Activated T-helper 1 cell treated with anti-CD3 and anti-CD28 coated beads, Interleukin-2, amount 50 U/mL, for 16 hours (primary cell): ENCODE measurements at places on chromosomes 11 and 22.

GRCh38 chr11:93662175-93662570 is 691 bp downstream of the CEP295 start:
- DNase-seq = no peak

- DNase-seq = no peak
Observed at GRCh38 chr22:38137876-38138687, 27.6 kb upstream of the BAIAP2L2 start.

DNA sequence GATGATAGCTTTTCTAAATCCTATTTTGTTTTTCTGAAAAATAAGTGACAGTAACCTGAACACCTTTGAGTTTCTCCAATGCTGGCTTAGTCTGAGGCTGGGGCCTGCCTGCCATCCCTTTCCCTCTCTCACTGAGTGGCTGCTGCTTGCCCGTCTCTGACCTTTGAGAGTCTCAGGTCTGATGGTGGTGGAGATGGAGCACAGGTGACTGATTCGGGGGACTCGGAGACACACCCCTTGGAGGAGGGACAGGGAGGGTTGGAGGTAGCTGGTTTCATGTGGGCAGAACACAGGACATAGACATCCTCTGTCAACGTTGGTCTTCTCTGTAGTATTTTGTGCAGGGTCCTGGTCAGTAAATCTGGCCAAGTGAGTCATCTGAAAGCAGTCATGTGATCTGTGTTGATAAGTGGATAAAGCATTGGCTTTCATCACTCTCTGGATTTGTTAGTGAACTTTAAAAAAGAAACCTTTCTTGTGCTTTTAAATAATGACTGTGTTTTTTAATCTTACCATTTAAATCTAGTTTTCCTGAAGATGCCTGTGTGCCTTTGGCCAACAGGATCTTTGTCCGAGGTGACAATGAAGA is 47.1 kb upstream of the CLDN5 start:
- DNase-seq = no peak

- no peak for DNase-seq
Observed at GRCh38 chr11:65323813-65324212, 9.1 kb downstream of the CDC42EP2 start.

DNA sequence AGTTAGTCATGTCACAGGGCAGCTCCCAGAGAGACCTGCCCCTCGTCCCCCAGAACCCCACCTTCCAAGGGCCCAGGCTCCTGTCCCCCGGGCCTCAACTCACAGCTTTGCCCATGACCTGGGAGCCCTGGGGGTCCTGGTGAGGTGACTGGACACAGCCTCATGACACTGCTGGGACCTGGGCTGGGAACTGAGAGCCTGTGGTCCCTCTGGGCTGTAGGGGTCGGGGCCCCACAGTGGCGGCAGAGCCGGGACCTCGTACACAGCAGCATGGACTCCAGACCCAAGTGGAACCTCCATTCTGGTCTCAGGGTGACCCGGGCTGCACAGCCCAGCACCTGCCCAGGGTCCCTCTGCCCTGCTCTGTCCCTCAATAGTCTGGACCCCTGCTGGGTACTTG is 6.9 kb downstream of the APOBEC3A start:
- DNase-seq = no peak

DNA sequence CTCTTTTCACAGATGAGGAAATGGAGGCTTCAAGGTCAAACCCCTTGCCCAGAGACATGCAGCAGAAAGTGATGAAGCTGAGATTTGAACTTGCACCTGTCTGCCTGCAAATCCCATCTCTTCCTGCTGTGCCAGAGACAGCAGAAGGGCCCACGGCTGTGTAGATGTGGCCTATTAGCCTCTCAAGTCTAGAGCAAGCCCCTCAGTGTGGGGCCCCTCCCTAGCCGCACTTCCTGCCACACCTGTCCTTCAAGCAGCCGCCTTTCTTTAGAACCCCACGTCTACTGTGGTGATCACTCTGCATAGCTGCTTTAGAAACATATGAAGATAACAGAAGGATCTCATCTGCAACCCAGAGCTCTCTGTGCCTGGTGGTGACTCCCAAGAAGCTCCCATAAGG is 41.2 kb upstream of the JAM3 start:
- DNase-seq = no peak

DNA sequence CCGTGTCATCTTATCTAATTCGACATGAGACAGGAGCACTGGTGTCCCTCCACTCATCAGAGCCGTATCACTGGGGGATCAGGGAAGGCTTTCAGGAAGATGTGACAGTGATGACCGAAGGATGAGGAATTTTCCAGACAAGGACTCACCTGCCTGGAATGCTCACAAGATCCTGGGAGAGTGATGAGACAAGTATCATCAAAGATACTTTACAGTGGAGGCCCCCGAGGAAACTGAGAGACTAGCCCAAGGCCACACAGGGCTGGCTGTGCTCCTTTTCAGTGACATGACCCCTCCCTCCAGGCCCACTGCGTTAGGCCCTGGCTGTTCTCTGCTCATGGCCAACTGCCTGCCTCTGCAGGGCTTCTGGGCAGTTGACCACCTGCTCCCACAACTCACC is 13.0 kb downstream of the CLPB start:
- no peak for DNase-seq

GRCh38 chr11:1293619-1294015 is 15.8 kb downstream of the TOLLIP start:
- no peak for DNase-seq

DNA sequence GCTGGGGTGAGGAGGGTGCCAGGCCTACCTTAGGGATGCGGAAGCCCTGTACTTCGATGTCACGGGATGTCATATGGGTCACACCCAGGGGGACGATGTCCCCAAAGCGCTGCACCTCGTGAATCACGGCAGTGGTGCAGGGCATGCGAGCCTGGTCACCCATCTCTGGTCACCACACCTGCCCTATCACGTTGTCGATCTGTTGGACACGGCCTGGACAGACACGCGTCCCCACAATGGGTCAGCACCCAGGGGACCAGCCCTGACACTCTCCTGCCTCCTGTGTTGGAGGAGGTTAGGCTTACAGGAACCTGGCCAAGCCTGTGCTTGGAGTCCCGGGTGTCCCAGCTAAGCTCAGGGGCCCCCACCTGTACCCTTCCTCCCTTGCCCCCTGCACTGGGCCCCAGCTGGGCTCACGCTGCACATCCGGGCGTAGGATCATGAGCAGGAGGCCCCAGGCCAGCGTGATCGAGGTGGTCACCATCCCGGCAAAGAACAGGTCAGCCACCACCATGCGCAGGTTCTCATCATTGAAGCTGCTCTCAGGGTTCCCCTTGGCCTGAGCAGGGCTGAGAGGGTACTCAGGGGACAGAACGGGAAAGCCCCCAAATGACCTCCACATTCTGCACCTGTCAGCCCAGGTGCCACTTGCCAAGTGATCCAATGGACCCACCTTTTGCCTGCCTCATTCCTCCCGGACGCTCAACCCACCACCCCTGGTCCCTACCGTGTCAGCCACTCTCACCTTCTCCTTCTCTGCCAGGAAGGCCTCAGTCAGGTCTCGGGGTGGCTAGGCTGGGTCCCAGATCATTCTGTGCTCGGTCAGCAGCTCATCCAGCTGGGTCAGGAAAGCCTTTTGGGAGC is 20.3 kb upstream of the CYP2D6 start:
- DNase-seq = no peak

- DNase-seq = no peak
Observed at GRCh38 chr22:48616656-48617055, 1211.0 kb downstream of the BRD1 start.

DNA sequence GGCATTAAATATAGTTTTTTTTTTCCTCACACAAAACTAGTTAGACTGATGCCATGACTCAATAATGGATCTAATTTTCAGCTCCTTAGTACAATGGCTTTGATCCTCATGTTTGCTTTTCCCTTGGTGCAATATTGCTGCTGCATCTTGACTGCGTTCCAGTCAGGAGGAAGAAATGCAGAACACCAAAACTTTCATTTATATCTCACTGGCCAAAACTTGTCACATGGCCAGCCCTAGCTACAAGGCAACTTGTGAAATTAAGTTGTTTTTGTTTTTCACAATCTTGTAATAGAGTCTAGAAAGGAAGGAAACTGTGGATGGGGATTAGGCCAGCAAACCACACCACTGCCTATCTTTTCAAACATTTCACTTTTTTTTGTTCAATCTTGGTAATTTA is 36.7 kb downstream of the SMC1B start:
- no peak for DNase-seq

GRCh38 chr11:45089251-45089650 is 57.2 kb upstream of the PRDM11 start:
- no peak for DNase-seq

DNA sequence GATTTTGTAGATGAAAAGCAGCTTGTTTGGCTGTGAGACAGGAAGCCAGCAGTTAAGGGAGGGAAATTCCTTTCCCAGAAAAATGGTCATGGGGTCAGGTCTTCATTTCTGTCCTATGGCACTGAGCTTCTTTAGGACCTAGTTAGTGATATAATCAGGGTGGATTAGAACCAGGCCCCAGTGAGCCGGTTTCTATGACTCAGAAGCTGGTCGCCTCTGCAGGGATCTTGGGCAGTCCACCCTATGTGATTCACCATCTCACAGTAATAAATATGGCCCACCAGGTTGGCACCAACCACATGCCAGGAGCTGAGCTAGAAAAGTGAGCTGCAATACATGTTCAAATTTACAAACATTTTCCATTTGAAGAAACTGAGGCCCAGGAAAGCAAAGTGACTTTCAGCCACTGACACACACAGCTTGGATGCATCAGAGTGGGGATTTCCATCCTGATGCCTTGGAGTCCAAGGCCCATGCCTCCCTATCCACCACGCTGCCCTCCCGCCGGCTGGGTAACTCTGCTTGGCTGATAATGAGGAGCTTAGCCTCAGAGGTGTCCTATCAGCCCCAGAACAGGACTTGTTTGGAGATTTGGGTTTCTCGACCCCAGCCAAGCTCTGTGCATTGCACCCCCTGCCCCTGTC is 42.0 kb downstream of the CD82 start:
- no peak for DNase-seq

- no peak for DNase-seq
Observed at GRCh38 chr22:30332551-30332950, 5.8 kb upstream of the TBC1D10A start.

- DNase-seq = no peak
Observed at GRCh38 chr11:27081056-27081455, 40.4 kb downstream of the BBOX1 start.

DNA sequence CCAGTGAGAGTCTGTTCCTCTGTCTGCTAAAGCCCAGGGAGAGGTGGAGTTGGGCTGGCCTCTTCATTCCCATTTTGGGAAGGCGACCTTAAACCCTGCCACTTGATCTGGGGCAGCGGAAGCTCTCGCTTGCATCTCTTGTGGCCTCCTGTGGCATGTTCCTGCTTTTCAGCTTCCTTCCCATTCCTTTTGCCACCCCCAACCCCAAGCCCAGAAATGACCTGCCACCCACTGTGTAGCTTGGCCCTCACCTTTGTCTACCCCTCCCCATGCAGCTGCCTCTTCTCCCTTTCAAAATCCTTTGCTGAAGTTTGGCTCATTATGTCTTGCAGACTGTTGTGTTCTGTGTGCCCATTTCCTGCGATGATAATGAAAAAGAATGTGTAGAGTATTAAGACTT is 110.2 kb downstream of the DBX1 start:
- no peak for DNase-seq

DNA sequence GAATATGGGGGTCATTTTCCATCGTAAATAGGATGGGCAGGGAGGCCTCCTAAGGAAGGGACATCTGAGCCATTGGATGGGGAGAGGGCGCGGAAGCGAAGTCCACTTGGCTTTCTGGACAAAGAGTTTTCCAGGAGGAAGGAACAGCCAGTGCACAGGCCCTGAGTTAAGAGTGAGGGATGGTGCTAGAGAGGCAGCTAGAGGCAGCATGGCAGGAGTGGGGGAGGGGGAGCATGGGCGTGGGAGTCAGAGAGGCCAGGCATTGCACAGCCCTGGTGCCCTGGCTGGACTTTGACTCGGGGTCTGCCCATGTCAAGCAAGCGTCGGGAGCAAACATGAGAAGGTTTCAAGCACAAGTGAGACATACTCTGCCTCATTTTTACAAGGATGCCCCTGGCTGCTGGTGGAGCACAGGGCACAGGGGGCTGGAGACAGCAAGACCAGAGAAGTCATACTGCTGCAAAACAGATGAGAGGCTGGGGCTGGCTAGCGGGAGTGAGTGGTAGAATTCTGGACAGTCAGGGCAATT is 9.0 kb downstream of the GNAZ start:
- no peak for DNase-seq

DNA sequence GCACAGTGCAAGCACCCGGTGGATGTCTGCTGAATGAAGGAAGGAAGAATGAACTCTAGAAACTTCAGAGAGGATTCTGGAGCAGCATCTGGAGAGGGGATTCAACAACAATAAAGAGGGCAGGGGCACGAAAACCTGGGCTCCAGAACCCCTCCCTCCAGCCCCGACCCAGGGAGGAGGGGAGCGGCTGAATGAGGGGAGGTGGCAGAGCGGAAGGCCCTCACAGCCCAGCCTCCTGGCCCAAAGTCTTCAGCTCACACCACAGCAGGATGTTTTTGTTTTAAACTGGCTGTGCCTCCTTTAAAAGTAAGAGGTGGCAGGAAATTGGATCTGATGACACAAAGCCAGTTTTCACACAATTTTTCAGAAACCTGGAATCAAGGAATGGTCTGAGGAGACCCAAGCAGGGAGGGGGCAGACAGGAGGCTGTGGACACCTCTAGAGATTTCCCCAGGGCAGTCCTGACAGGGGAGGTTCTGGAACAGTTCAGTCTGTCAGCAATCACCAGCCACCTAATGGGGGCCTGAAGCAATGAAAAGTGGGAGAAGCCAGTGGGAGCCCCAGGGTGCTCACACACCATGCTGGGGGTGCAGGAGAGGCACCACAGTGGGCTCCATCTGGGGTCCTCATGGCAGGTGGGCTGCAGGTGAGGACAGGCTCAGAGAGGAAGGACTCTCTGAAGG is 44.4 kb upstream of the TCF20 start:
- no peak for DNase-seq

- no peak for DNase-seq
Observed at GRCh38 chr11:115985896-115986295, 481.7 kb upstream of the CADM1 start.

GRCh38 chr22:16783930-16784354 is 41.3 kb downstream of the XKR3 start:
- no peak for DNase-seq

DNA sequence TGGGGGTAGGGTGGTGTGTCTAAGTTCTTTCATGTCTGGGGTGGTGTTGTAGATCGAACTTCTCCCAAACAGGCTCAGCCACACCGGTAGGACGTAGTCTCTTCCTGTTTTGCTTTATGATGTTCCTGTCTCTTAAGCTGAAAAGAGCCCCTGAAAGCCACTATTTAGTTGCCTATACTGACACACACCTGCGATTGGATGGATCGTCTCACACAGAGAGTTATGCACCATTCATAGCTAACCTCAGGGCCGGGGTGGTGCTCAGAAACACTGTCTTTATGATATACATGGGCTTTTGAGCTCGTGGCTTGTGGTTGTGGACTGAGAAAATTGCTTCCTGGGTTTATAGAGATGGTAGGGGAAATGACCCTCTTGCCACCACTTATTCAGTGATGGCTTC is 137.6 kb downstream of the TEAD1 start:
- no peak for DNase-seq

GRCh38 chr11:55697817-55698216 is 35.8 kb downstream of the OR4C6 start:
- no peak for DNase-seq

GRCh38 chr11:111684251-111684650 is 81.9 kb downstream of the PPP2R1B start:
- no peak for DNase-seq

GRCh38 chr22:46069521-46070214 is 80.7 kb upstream of the PPARA start:
- no peak for DNase-seq

- DNase-seq = no peak
Observed at GRCh38 chr11:110711448-110711775, 825 bp downstream of the ARHGAP20 start.
